ENCODE measurements at places on chromosomes 16 and 17.

DNA sequence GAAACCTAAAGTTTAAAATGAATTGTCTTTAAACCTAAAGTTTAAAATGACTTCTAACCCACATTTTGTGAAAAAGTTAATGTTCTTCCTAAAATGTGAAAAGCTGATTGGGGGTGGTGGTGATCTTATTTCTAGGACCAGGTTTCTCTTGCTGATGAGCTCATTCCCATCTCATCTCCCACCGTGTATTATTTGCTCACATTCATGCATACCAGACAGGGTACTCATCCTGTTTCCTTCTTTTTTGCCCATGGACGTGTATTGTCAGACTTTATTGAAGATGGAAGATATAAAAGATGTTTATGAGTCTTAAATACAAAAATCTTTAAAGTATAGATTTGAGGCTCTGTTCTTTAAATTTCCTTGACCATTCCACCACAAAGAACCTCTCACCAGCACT lies 70.1 kb upstream of the MPHOSPH6 start:
- DNase-seq: no peak

DNA sequence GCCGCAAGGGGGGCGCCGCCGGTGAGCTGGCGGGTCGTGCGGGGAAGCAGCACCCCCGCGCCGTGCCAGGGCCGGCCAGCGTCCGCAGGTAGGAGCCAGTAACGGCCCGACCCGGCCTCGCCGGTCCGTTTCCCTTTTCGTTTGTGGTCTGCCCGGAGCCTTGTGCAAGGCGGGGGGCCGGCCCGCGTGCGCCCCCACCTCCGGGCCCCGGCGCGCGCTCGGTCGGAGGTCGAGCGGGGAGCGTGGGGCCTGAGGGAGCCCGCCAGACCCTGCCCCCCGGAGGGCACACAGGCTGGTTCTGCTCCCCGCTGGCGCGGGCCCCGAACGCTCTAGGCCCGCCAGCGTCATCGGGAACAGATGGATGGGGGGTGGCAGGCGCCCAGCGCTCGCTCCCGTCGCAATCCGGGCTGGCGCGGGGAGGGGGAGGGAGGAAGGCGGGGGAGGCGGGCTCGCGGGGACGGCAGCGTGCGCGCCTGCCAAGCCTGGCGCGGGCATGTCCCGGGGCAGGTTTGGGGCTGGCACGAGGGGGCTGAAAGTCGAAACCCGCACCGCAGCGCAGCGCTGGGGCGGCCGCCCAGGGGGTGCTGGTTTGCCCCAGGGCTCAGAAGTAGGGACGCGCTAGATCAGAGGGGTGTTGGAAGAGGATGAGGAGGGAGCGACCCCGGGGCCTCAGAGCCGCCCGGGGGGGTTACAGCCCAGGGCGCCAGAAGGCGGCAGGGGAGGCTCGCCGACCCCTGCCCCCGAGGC lies 1.5 kb upstream of the GSE1 start:
- no peak for DNase-seq

DNA sequence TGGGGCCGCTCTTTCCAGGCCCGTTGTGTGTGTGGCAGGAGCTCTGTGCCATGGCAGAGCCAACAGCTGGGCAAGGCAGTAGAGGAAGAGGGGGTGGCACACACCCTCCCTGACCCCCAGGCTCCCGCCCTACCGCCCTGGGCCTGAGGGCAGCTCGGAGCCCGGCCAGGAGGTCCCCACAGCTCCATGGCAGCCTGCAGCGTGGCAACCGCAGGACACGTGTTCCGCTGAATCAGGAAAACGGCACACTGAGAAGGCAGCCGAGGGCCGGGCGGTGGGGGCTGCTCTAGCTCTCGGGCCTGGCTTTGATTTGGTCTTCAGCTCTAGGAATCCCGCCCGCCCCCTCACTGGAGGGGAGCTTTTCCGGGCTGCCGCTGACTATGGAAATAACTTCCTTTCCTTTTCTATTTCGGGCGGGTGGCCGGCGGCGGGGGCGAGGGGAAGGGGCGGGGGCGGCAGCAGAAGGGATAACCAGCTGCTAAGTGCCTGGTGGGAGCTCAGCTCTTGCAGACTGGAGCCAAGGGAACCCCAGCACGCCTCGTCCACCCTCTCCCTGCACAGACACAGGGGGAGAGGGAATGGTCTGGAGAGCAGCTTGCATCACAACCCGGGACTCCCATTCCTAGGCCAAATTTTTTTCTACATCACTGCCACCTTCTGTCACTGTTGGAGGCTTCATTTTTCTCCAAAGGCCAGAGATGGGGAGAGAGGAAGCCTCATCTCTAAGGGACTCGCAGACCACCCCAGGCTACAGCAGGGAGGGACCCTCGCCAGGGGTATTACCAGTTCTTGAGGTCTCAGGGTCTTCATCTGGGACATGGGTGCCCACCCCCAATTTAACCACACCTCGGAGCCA lies 24.8 kb upstream of the MRPS23 start:
- no peak for DNase-seq

DNA sequence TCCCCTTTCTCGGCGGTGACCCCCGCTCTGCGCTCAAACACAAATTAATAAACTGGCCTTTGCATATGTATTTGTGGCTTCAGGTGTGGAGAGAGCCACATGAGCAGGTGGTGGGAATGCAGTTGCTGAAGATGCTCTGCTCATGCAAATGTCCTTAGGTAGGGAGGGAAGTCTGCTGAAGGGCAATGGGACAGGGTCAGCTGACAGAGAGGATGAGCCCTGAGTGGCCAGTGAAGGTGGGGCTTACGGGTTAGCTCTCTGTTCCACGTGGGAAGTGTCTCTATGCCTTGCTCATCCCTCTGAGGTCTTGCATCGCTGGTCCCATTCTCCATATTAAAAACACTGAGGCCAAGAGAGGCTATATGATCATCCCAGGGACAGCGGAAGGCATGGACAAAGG lies 74.2 kb upstream of the CCL1 start:
- no peak for DNase-seq

- no peak for DNase-seq
Measured at GRCh38 chr17:9211133-9211765, 189.9 kb downstream of the NTN1 start.

DNA sequence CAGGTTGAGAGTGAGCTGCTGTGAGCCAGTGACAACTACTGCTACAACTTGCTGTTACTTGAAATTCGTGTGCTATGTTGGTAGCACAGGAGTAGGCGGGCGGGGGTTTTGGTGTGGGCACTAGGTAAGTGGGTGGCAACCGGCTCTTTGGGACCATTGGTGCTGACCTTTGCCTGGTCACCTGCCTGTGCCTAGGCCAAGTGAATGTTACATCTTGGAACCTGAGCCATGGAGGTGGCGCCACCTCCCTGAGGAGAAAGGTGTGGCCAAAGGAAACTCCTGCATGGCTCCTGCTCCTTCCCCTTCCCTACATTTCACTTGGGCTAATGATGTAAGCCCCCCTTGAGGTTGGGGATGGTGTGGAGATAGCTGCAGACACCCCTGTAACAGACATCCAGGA lies 25.4 kb upstream of the ARHGAP23 start:
- DNase-seq: no peak

- no peak for DNase-seq
Measured at GRCh38 chr16:11848842-11849241, 2.5 kb downstream of the RSL1D1 start.

GRCh38 chr17:57556320-57556719 lies 188.8 kb downstream of the CCDC182 start:
- DNase-seq: no peak

DNA sequence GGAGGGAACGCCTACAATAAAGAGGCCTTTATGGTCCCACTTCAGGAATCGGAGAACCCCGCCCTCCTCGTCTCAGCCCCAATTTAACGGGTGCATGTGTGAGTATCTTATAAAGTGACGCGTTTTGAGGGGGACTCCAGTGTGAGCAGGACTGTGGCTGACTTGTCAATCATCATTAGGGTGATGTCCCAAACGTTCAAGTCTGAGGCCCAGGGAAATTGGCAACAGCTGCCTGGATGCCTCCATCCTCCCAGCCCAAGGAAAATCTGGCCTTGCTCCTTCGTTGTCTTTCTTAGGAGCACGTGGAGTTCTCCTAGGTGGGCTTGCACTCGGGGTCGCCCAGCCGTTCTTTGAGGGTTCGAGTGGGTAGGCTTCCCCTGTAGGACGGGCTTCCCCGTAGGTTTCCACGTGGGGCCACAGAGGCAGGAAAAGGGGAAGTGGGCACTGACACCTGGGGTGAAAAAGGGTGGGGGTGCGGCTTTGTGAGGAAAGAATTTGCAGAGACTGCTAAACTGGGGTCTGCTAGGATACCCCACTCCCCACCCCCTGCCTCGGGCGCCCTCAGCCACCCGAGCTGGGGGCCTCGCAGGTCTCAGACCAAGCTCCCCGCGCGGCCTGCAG lies 561 bp upstream of the HERPUD1 start:
- DNase-seq: no peak

DNA sequence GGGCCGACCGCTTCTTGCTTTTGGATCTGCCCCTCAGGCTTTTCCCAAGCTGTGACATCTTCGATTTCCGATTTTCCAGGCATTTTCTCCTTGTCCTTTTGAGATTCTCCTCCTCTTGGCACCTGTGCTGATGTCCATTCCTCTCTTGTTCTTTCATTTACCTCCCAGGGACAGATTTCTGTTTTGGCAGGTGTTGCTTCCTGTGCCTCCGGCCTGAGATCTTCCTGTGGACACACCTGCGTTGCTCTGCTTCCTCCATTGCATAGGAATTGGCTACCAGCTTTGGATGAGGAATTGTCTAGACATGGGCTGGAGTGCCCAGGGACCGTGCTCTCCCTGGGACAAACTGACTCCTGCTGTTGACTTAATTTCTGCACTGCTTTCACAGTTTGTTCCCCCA lies 15.1 kb downstream of the GPR179 start:
- no peak for DNase-seq
